ENCODE measurements at places on chromosomes 7 and 10.

- no peak for DNase-seq
These were observed 89.6 kb downstream of the GALNT17 start for GRCh38 chr7:71221549-71221948.

- no peak for DNase-seq
These were observed 339.7 kb downstream of the HGF start for GRCh38 chr7:81430150-81430549.

DNA sequence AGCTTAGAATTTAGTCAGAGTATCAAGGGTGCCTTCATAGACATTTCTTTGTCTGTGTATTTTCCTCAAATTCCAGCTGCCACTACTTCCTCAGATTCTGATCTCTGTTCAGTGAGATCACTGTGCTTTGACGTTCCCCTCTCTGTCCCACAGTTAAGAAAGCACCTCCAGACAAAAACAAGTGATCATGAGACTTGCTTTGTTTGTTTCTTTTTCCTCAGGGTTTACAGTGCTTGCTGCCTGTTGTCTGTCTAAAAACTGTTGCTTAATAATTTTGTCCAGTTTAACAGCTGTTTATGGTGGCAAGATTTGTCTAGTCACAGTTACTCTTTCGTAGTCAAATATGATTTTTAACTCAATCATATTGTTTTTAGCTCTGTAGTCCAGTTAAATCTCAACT lies 29.1 kb downstream of the TRUB1 start:
- DNase-seq: no peak

GRCh38 chr10:51706225-51706624 lies 6.8 kb upstream of the CSTF2T start:
- DNase-seq: no peak

DNA sequence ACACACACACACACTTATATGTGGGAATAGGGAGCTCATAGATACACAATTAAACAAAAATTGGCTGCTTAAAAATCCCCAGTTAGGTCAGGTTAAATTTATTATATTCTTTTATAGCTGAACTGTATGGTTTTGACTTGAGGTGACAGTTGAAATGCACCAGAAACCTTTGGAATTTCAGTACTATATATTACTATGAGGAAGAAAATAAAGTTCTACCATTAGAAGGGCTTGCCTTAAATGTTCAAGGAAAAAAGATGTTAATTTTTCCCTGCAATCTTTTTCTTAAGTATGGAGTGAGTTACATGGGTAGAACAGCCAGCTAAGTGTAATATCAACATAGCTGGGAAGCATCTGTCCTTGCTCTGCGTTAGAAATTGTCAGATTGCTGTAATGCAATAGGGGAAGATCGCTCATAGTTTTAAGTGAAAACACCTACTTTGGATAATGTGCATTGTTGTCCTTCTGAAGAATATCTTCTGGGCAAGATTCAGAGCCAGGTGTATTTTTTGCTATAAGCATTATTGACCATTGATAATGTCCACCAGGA lies 415.8 kb upstream of the MKI67 start:
- DNase-seq: no peak

- no peak for DNase-seq
These were observed 110.8 kb upstream of the LRGUK start for GRCh38 chr7:134016223-134016941.

- DNase-seq: no peak
These were observed 1.0 kb downstream of the UBTD1 start for GRCh38 chr10:97499561-97500296.

- no peak for DNase-seq
These were observed 100.5 kb upstream of the ZNF32 start for GRCh38 chr10:43749145-43749576.

DNA sequence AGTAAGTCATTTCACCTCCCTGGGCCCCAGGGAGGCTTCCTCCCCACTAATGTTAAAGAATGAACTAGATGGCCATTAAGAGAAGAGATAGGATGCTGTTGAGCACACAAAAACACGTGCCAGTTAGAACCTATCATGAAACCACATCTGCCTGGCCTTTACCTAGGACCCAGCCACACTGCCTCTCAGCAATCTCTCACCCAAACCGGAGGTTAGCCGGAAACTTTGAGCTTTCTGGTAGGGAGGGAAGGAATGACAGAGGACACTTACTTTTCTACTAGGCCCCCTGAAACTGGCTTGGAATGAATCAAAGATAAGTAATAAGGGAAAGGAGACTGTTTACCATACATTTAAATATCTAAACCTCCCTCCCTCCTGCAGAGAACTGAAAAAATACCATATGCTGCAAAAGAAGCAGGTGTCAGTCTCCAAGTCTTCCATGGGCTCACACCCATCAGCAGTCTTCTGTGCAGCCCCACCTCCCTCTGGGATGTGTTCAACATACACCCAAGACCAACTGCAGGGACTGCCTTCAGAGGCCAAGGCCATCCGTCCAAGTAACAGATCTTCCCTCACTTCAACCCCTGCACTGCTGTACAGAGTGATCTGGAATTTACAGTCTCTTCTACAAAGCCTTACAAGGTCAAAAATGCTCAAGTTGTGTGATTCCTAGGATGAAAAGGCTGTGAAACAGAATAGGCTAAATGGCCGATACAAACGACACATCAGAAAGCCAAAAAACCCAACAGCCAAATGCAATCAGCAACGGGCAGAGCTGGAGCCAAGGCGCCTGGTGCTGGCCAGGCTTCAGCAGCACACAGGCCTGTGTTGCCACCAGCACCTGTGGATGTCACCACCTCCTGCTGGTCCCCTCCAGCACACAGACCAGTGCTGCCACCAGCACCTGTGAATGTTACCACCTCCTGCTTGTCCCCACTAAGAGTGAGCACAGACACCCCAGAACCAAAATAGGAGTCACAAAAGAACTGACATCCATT lies 42.4 kb downstream of the SORBS1 start:
- no peak for DNase-seq

GRCh38 chr10:122050311-122050710 lies 61.3 kb downstream of the TACC2 start:
- no peak for DNase-seq

DNA sequence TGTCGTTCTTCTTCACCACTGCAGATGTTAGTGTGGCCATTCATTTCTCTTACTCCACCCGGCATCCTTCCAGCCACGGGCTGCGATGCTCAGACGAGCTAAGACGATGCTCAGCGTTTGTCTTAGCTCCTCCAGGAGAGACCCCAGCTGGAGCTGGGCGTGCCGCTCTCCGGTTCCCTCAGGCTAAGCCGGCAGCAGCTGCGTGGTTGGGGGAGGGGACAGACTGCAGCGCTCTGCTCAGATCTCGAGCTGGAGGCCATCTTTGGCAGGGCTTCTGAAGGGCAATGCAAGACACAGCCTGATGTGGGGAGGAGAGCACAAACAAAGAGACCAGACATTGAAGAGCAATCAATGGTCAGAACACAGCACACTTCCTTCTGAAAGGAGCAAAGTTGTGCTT lies 4.8 kb downstream of the INA start:
- DNase-seq: no peak

GRCh38 chr7:124403587-124403986 lies 362.0 kb downstream of the GPR37 start:
- DNase-seq: no peak

GRCh38 chr10:61399406-61399805 lies 53.8 kb downstream of the TMEM26 start:
- DNase-seq: no peak

- no peak for DNase-seq
These were observed 65.3 kb upstream of the ZNF804B start for GRCh38 chr7:88694207-88694606.

DNA sequence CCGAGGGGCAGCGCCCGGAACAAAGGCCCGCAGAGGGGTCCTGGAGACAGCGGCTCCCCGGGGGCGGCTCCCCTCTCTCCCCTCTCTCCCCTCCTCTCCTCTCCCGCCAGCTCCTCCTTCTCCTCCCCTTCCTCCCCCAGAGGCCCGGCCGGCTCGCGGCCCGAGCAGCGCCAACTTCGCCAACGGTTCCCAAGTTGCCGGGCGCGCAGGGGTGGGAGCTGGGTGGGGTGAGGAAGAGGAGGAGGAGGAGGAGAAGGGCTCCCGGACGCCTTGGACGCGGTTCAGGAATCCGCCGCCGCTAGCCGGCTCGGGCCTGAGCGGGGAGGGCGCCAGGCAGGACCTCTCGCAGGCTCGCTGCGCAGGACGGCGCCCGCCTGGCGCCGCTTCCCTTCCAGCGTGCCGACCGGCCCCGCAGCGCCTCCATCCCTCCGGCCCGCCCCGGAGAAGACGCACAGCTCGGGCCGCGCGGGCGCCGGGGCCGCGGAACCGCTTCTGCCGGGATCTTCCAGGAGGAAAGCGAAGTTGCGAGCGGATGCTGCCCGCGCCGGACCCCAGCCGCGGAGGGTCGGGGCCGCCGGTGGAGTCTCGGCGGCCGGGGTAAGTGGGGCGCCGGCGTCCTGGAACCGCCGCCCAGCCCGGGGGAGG lies at the start of gene CHST3:
TSS of gene CHST3 (plus strand) at position 298 of the 645 bp plus-strand sequence. CDS start 41,448 bp downstream, outside the sequence.
- DNase-seq: no peak

GRCh38 chr7:140048138-140048537 lies 14.6 kb downstream of the PARP12 start:
- DNase-seq: no peak

DNA sequence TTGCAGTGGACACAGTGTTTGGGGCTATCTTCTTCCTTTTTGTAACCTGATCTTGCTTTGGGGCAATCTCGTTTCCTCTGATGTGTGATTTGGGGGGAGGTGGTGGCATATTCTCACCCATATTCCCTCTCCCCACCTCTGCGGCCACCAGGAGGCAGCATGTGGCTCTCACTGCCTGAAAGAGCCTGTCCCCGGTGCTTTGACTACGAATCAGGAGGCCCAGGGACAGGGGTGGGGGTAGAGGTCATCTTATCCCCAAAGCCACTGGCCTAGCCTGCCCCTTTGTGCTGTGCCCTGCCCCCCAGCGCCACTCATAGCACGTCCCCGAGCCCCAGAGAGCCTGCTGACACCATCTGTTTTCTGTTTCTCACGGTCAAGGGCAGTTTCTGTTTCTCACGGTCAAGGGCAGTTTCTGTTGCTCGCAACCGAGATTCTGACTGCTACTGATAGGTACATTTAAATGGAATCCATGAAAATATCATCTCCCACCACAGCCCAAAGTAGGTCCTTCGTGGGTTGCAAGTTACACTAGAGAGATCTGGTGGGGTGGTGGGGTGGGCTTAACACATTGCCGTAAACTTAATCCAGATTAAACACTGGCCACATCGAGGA lies 28.2 kb downstream of the PHYH start:
- peak; percentile 2 for DNase-seq

DNA sequence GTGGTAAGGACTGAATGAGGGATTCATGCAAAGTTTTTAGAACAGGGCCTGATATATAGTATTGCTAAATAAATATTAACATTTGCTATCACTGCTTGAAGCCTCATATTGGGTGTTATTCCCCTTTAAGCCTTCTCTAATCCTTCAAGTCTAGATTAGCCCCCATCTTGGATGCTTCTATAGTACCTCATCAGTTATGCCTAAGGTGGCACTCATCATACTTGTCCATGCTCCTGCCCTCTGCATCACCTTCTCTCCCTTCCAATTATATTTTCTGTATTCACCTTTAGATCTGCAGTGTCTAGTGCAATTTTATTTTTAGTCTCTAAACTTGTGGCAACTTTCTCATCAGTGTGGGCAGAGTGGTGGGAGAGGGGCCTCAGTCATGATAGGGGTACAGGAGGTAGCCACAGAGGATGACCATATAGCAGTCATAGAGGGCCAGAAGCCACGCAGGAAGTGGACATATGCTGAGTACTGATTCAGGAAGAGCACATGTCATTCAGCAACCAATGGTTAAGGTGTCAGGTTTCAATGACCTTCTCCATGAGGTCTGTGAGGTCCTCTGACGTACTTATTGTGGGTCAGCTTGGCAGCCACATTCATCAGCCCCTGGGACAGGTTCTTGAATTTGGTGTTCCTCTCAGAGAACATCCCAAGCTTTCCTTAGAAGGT lies 2.5 kb downstream of the ENTPD1 start:
- DNase-seq: no peak
